ENCODE measurements at places on chromosomes 6 and 20.

- no peak for DNase-seq
Observed at GRCh38 chr6:32945108-32945760, 4.4 kb upstream of the HLA-DMB start.

GRCh38 chr6:167150941-167151549 is 6.7 kb downstream of the GPR31 start:
- DNase-seq: no peak

DNA sequence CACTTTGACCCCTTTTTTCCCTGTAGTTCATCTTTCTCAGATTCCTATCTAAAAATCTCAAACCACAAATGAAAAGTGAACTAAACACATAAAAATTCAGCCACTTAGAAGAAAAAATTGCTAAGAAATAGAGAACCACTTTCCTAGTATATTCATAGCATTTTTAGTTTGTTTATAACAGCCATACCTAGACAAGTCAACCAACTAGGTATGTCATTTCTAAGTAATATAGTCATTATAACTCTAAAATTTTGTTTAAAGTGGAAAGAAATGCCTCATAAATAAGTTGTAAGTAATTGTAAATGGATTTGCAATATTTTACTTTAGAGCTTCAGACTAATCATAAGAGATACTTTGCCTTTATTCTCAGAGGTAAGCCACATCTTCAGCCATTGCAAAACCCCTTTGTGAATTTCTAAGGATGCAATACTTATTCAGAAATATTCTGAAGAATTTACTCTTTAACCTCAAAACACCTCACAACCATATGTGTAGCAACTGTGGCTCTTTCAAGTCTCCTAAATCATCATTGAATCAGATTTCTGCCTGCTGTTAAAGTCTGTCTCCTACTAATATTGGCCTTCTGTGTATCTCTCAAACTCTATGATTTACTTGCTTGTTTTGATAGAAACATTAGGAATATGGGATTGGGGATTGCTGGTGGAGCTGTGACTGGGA is 6.9 kb upstream of the SUMO4 start:
- no peak for DNase-seq

DNA sequence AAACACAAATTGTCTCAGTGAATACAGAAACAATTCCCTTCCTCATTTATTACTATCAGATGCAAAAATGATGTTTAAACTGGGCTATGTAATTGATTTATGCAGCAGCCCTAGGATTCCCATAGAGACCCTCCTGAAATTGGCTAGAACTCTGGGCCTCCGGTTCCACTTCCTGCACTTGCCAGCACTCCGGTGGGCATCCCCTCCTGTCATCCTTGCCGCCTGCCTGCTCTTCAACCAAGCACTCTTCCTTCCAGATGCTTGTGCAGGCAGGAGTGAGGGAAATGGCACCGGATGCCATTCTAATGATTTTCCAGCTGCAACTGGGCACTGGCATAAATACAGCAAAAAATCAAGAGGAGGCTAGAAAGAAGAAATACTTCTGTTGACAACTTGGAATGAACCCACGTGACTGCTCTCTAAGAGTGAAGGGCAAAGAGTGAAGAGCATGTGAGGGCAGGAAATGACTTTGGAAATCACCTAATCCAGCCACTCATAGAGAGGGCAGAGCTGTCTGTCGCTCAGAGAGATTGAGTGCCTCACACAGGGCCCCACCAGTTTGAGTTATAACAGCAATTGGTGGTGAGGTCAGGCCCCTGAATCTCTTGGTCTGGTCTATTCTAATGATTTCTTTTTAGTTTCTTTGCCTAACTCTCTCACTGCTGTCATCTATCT is 3.7 kb upstream of the NEDD9 start:
- no peak for DNase-seq

DNA sequence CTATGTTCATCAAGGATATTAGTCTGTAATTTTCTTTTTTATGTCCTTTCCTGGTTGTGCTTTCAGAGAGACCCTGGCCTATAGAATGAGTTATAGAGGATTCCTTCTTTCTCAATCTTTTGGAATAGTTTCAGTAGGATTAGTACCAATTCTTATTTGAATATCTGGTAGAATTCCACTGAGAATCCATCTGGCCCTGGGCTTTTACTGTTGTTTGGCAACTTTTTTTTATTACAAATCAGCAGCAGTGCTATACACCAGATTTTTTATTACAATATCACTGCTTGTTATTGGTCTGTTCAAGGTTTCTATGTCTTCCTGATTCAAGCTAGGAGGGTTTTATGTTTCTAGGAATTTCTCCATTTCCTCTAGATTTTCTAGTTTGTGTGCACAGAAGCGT is 50.0 kb upstream of the NRSN1 start:
- no peak for DNase-seq

DNA sequence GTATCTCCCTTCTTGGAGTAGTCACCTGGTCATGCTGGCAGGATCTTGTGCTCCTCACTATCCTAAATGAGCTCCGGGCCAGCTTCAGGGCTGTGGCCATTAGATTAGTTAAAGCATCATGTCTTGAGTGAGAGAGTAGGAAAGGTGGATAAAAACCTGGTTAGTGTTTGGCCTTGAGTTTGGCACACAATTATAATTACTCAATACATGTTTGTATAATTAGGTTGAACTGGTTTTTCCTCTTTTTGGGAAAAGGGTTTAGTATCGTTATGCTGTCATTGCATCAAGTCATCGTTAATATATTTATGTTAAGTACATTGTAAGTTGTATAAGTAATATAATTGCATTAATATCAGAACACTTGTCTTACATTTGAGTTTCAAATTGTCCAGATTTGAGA is 126.3 kb downstream of the CDKAL1 start:
- DNase-seq: no peak

DNA sequence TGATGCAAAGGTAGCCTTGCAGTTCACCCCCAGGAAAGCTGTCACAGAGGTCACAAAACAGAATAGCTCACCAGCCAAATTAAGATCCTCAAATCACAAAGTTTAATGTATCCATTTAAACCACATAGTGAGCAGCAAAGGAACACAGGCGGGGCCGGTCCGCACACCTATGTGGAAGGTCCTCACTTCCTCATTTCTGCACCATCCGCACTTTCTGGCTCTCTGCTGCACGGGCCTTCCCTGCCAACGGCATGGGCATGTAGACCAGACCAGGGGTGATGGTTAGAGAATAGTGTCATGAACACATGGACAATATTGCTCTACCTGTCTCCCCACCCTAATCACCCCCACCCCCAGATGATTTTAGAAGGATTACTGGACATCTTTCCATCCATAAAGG is 12.1 kb upstream of the TBXT start:
- DNase-seq: no peak

DNA sequence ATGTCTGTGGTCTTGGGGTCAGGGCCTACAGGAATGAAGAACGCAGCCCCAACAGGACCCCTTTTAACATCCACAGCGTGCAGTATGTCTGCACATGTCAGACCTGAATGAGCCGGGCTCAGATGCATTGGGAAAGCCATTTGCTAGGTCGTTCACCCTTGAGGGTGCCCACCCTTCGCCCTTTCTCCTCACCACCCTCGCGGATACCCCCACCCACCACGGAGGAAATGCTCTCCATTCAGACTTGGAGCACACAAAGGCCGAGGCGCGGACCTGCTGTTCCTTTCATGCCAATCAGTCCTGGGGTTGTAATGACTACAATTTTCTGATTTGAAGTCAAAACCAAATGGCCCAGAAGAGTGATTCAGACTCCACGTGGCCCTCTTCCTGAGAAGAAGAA is 62.7 kb downstream of the EDN3 start:
- peak; percentile 14 for DNase-seq

- no peak for DNase-seq
Observed at GRCh38 chr6:70901324-70901723, 55.5 kb downstream of the B3GAT2 start.

DNA sequence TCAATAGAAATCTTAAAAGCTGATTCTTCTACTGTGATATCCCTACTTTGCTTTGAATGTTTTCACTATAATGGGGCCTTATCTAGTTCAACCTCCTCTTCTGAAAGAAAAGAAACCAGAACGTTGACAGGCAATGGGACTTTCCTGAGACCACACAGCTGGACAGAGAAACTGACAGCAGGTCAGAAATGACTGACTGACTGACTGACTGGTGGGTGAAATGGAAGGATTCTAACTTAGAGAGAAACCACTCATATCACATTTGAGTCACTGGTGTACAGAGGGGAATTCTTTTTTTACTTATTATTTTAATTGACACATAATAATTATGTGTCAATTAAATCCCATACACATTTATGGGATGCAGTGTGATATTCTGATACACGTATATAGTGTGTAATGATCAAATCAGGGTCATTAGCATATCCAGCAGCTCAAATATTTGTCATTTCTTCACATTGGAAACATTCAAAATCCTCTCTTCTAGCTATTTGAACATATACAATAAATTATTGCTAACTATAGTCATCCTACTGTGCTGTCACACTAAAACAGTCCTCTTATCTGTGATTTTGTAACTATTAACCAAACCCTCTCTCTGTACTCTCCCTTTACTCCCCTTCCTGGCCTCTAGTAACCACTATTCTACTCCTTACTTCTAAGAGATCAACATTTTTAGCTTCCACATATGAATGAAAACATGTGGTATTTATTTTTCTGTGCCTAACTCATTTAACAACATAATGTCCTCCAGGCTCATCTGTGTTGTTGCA is 64.8 kb upstream of the NRSN1 start:
- no peak for DNase-seq

- DNase-seq: no peak
Observed at GRCh38 chr6:25105070-25105925, 169.5 kb upstream of the RIPOR2 start.

DNA sequence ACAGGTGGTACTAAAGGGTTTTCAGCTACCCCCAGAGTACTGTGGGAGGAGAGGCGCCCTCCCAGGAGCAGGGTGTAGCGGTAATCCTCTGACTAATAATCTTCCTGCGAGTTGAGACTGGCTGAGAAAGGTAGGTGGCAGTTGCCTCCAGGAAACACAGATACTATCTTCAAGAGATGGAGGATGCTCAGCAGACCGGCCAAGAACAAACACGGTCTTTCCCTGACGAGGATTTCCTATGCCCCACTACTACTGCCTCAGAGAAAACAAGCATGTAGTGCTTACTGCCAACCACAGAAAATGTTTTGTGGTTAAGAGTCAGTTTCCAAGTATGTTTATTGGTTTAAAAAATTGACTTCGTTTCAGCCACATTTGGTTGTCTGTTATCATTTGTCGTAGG is 26.8 kb downstream of the C6orf89 start:
- peak; percentile 73 for DNase-seq

GRCh38 chr6:168791917-168792316 is 350.9 kb downstream of the SMOC2 start:
- no peak for DNase-seq

DNA sequence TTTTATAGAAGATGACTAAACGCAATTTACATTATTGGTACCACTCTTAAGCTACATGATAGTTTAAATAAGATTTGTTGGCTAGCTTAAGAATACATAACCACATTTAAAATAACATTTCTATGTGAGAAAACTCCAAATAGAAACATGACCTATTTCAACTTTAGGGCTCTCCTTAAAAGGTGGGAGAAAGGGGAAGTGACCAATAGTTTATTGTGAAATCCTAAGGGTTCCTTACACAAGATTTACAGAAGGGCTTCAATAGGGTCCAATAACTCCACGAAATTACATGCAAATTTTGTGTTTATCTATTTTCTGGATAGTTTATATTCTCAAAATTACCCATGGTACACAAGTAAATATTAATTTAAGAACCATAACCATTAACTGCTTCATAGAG is 91.6 kb upstream of the DST start:
- no peak for DNase-seq

DNA sequence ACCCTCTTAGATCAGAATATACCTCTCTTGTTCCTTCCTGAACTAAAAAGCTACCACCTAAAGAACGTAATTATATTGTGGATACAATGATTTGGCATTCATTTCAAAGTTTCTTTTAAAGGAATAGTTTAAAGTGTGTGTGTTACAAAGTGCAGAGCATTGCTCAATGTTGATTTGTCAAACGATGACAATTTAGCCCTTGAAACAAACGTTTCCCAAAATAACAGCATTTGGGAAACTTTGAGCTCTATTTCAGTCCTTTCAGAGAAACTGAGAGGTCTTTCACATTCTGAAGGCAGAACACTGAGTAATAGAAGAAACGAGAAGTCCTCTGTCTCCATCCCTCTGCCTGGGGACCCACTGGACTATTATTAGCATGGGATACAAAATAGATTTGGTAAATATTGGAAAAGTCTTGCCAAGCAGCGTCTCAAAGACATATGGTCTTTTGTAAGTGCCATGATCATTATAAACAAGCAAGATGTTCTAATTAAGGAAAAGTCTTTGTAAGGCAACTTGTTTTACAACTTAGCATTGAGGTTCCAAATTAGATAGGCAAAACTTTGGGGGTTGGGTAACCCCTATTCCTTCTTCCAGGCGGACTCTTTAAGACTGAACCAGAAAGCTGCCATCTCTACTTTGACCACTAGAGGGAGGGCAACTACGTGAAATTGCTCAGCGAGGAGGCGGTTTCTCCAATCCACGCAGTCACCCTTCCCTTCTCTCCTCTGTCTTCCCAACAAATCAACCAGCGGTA is 208.8 kb downstream of the RNF144B start:
- DNase-seq: peak; percentile 78

DNA sequence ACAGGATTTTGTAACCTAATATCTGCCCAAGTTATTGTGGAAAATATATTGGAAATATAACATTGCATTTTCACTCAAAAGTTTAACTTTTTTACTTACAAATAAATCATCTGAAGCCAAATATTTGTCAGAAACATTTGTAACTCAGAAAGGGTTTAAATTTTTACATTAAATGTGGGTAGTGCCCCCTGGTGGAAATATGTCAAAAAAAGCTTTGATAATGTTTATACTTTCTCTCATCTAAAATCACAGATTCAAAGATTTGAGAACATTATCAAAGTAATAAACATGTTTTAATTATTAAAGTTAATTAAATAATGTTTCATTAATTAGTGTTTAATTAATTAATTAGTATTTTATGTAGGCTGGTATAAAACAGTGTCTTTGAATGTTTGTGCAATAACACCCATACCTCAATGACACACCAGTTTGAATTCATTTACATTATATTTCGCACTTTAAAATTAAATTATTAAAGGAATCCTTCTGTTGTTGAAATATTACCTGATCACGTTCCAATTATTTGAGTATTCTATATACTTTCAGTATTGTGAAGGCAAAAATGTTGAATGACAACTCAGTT is 320.1 kb upstream of the FKBP1C start:
- DNase-seq: no peak

GRCh38 chr6:120384671-120385070 is 949.6 kb downstream of the TBC1D32 start:
- no peak for DNase-seq

DNA sequence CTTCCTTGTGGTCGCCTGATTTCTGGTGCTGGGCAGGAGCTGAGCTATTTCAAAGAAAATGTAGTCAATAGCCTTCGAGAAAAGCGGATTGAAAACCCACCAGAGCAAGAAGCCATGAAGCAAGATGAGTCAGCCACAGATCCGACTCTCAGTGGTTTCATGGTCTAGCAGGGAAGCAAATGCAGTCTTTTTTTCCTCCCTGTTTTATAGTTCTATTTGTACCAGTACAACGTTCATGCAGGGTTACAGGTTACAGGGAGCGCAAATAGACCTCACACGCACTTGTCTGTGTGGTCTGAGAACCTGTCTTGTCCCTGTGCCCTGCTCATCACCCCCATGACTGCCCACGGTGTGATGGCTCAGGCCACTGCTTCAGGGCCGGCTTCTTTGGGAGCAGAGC is 309.8 kb upstream of the SUPT3H start:
- no peak for DNase-seq
